ENCODE measurements at places on chromosomes 11 and 22.
A peak's percentile ranks its signal among the peaks of the same experiment; 100 is the strongest.

DNA sequence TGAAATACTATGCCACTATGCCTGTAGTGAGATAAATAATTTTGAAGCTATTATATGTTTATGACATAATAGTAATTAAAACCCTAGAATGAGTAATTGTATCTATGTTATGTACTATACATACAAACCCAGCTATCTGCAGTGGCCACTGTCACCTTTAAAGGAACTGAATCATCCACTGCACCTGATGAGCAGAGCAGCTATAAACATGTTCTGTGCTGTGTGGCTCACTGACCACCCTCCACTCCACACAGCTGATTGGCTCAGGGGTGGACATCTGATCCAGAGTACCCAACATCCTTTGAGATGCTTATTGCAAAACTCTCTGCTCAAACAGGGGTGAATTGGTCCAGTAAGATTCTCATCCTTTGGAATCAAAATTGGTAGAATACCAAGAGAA is 19.2 kb upstream of the RRAS2 start:
- DNase-seq, result no peak

GRCh38 chr11:73862986-73863385 is 13.7 kb downstream of the COA4 start:
- no peak for DNase-seq

DNA sequence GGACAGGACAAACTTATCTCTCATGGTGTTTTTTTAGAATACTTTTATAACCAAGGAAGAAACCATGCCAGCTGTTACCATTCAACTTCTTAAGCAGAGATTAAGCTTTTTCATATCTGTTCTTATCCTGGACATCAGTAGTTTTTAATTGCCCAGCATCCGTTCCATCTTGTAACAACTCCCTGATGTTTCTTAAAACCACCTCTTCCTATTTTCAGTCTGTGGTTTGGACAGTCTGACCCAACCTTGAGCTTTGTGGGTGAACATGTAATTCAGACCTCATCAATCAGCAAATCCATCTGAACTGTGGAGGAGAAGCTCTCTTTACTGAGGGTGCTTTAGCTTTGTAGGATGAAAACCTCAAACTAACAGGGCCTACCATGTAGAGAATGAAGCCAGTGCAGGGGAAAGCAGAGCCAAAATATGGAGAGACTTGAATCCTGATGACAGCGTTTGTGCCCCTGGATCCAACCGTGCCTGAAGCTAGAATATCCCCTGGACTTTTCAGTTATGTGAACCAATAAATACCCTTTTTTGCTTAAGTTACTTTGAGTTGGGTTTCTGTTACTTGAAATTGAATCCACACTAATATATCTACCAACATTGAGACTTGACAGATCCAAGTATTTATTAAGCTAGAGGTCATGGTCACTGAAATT is 9.4 kb downstream of the TUG1 start:
- DNase-seq, result no peak

DNA sequence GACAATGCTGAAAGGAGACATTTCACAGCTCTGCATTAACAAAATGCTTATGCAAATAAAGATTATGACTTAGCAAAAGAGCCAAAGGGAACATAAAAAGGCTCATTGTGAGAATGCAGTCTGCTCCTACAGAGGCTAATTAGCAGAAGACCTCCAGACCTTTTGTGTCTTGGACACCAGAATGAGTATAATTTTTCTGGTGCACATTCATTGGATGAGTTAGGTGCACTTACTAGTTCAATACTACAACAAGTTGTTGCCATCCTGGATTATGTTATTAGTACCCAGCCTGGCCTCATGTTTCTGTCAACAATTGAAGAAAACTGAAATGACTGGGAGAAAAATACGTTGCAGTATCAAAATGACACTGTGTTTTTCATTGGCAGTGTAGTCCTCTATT is 613.2 kb upstream of the CHORDC1 start:
- DNase-seq, result no peak

- DNase-seq, result no peak
Observed at GRCh38 chr11:47433157-47433556, 6.9 kb upstream of the PSMC3 start.

DNA sequence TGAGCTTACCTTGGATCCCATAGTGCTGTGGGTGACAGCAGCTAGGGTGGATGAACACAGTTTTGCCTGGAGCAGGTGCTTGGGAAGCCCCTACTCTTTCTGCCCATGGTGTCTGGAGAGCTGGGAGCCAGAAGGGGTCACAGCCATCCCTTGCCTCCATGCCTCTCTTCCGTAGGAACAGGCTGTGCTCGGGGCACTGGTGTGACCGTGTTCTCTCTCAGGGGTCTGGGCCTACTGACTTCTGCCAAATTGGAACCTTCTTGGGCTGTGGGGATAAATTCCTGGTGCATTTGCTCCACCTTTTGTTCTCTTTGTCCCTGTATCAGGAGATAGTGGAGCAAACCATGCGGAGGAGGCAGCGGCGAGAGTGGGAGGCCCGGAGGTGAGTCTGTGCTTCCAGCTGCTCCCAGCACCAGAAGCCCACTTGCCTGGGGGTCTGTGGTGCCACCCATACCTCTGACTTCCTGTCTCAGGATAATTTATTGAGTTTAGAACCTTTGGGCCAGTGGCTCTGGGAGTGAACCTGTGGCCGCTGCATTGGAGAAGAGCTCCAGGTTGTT is 14.4 kb downstream of the CDC45 start:
- no peak for DNase-seq

- DNase-seq, result peak; percentile 32
Observed at GRCh38 chr11:12042215-12042676, 33.8 kb upstream of the DKK3 start.

GRCh38 chr11:124889191-124890091 is 8.2 kb downstream of the ROBO4 start:
- no peak for DNase-seq
